ENCODE measurements at places on chromosomes 12 and 14. TPM values are rescaled to one million over a fixed set of nuclear protein-coding genes. Genes with fewer than 3 reads are reported as not detected.

DNA sequence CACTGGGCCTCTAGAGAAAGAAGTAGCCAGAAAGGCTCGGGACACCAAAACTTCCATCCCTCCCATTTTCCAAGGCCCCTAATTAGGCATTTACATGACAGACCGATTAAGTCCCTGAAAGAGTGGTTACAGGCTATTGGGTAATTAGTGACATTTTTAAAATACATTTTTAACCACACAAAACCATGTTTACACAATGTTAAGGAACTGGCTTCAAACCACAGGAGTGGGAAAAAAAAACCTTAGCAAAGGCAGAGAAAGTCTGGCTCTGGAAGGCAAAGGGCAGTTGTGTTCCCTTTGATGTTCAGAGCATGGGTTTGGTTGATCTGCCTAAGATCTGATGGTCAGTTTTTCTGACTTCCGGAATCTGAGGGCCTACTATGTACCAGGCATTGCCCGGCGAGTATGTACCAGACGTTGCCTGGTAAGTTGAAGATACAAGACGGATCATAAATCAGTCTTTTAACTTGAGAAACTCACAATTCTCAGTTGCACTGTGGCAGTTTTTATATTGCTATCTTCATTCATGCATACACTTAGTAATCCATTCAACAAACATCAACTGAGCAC, 576.5 kb downstream of the MED13L start:
- H3K4me3 ChIP-seq = no peak overlapping the region
- H3K4me1 ChIP-seq = peaks cover 4% of the 10 kb centered on the region
- no peak overlapping the region for H3K27ac ChIP-seq
- H3K27me3 ChIP-seq = no peaks in the 10 kb centered on the region
- H3K36me3 ChIP-seq = no peaks in the 10 kb centered on the region

DNA sequence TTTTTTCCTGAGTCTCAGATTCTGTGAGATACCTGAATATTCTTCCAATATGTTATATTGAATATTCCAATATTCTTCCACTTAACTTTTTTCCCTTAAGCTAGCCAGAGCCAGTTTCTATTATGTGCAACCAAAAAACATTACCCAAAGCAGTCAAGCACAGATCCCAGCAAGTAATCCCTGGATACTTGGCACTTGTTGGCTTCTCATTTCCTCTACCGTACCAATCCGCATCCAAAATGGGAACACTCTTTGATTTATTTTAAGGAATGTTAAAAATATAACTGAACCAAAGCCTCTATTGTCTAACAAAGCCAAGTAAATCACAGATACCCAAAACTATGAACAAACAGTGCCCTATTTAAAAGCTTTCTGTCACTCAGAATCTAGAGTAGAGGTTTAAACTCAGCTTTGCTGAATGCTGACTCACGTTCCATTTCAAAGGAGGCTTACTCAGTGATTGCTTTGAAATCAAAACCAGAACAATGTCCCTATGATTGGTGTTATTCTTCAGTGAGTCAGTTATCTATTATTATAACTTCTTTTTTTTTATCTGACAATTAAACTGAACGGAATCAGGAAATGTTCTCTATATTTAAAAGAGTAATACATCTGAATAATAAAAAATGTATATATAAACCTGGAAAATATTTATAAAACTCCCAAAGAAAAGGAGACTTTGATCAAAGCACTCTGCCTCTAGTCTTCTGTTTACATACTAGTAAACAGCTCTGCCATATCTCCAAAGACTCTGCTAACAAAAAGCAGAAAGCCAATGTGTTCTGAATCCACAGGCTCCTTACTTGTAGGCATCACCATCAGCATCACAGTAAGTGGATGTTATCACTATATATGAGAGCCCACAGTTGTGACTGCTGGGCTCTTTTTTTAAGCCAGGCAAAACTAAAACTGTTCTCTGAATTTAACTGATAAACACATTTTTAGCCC, 360.8 kb downstream of the CCDC91 start:
- H3K36me3 ChIP-seq = no peaks in the 10 kb centered on the region
- H3K27ac ChIP-seq = no peak overlapping the region
- H3K4me3 ChIP-seq = no peak overlapping the region
- H3K4me1 ChIP-seq = peaks cover 12% of the 10 kb centered on the region
- DNase-seq = no peak

GRCh38 chr12:123278101-123278627, 6.5 kb upstream of the CDK2AP1 start:
- H3K36me3 ChIP-seq = no peaks in the 10 kb centered on the region
- DNase-seq = no peak
- H3K4me1 ChIP-seq = no peaks in the 10 kb centered on the region
- no peaks in the 10 kb centered on the region for H3K27me3 ChIP-seq
- no peak overlapping the region for H3K4me3 ChIP-seq

DNA sequence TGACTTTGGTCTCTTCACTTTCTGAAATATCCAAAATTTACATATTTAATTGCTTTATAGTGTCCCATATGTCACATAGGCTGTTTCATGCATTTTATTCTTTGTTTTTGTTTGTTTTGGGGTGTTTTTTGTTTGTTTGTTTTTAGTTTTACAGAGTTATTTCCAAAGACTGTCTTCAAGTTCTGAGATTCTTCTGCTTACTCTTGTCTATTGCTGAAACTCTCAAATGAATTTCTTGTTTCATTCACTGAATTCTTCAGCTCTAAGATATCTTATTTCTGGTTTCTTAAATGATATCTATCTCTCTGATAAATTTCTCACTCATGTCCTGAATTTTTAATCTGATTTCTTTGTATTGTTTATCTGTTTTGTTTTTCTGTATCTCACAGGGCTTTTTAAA, 412.0 kb upstream of the ATP2B1 start:
- no peaks in the 10 kb centered on the region for H3K27me3 ChIP-seq
- no peak overlapping the region for H3K27ac ChIP-seq
- H3K4me3 ChIP-seq = no peak overlapping the region
- H3K4me1 ChIP-seq = no peaks in the 10 kb centered on the region
- H3K36me3 ChIP-seq = no peaks in the 10 kb centered on the region

- H3K27me3 ChIP-seq = no peaks in the 10 kb centered on the region
- DNase-seq = no peak
- no peaks in the 10 kb centered on the region for H3K4me1 ChIP-seq
- no peak overlapping the region for H3K4me3 ChIP-seq
Observed at GRCh38 chr14:64260418-64260817, 33.8 kb downstream of the ESR2 start.

Gene KLRD1
- total RNA-seq = 4.4 TPM
